ENCODE measurements at places on chromosomes 6 and 20.

- no peak for DNase-seq
Measured at GRCh38 chr20:10423735-10424134, 10.3 kb downstream of the MKKS start.

- DNase-seq = no peak
Measured at GRCh38 chr20:6857927-6858326, 90.4 kb downstream of the BMP2 start.

- DNase-seq = peak; percentile 88
Measured at GRCh38 chr20:31547017-31547675, 32.9 kb downstream of the HM13 start.

DNA sequence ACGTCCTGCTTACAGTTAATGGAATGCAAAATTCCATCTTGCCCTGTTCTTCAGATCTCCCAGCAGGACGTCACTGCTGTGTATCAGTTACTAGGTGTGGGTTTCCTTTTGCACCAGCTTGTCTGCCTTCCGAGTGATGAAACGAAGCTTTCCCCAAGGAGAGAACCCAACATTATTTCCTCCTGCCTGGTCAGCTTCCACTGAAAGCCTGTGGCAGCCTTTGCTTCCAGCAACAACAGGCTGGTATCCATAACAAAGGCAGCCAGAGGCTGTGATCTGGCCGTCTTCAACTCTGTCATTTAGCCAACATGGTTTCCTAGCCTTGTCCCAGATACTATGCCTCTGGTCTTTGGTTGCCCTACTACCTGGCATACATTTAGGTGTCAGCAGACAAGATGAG, 78.9 kb upstream of the HEY2 start:
- no peak for DNase-seq

GRCh38 chr20:46811224-46812084, 83.2 kb upstream of the EYA2 start:
- DNase-seq = no peak

DNA sequence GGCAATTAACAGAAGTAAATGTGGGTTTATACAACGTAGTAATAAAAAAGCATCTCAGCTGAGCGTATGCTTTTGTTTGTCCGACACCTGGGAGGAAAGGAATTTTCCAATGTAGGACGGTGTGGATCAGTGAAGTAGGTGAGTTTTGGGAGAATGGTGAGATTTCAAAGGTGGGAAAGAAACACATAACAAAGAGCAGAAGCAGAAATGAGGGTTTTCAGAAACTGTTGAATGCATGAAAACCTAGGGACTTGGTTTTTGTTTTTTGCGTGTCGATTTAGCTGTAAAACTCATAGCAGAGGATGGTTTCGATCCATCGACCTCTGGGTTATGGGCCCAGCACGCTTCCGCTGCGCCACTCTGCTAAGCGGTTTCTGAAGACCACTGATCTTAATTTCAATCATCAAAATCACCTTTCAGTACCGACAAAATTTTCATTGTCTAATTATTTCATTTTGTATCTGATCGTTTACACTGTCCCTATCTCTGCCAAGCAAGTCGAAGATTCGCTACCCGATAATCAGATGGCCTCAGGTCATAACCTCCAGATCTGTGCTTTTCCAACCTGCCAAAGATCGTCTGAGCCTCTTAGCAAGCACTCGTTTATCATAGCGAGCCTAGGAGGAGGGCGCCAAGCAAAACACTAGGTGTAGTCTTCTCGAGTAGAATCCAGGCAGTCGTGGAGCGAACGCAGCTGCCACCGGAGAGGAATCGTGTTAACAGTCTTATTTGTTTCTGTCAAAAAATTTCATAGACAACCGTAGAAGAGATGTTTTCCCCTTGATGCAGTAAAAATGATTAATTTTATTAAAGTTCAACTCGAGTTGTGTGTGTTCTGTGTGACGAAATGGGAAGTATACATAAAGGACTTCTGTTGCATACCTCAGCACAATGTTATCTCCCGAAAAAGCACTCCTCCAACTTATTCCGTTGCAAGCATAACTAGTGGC, 20.9 kb upstream of the POM121L2 start:
- no peak for DNase-seq

- no peak for DNase-seq
Measured at GRCh38 chr6:30885481-30885998, 1.2 kb downstream of the DDR1 start.

GRCh38 chr6:122780114-122780513, 598 bp downstream of the FABP7 start:
- no peak for DNase-seq

GRCh38 chr6:81608776-81609175, 143.7 kb downstream of the TENT5A start:
- no peak for DNase-seq

DNA sequence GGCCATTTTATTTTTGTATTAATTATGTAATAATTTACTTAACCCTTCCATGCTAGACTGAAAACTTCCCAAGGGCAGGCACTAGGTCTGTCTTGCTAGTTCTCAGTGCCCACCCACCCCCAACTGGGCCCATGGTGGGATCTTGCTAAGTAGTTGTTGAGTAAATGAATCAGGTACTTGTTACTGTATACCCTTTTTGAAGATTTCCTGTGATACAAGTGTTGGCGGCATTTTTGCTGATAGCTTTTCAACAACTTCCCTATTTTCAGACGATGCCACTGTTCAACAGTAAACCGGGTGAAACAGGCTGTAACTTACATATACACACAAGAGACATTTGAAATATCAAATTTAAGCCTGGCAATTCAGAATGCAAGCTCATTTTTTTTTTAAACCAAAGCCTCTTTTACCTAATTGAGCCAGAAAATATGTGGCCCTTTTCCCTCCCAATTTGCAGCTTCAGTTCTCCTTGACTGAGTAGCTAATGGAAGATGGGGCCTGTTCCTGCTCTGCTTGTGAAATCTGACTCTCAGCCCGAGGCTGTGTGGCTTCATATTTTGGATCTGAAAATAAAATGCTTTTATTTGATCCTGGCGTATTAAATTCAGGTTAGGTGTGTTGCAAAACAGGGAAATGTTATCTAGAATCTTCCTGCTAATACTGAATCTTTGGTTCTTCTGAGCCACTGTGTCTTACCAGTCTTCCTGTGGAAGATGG, 288.3 kb downstream of the NRN1 start:
- no peak for DNase-seq

- no peak for DNase-seq
Measured at GRCh38 chr20:59850018-59850641, 83.3 kb downstream of the SYCP2 start.

- DNase-seq = no peak
Measured at GRCh38 chr20:46202766-46203509, 84.8 kb downstream of the CD40 start.

GRCh38 chr6:37029249-37029971, 24.0 kb downstream of the FGD2 start:
- peak; percentile 59 for DNase-seq

- peak; percentile 15 for DNase-seq
Measured at GRCh38 chr6:100968949-100969348, 87.8 kb upstream of the ASCC3 start.

GRCh38 chr20:38926934-38927616, 858 bp downstream of the FAM83D start:
- peak; percentile 54 for DNase-seq

DNA sequence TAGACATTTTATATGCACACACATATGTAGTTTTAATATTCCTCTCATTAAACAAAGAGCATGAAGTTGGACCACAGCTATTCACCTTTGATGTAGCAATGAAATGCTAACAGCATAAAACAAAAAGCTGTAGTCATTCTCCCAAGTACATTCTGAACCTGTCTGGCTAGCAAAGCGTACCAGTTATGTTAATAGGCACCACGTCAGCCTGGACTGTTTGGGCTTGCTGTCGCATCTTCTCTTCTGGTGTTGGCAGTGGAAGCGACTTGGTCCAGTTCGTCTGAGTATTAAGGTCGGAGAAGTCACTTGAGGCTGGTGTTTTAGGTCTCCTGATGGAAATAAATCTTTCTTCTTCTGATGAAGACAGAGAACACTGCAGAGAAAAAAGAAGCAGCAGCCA, 42.8 kb downstream of the HEBP2 start:
- no peak for DNase-seq

- DNase-seq = no peak
Measured at GRCh38 chr6:44496665-44497369, 109.3 kb downstream of the CDC5L start.

GRCh38 chr6:32816746-32817204, at the start of gene HLA-DOB:
Gene HLA-DOB, minus strand, starts transcription at chr6:32817002. Its CDS starts 51 bp downstream, at chr6:32816951.
- DNase-seq = no peak

GRCh38 chr6:110307368-110307767, 50.8 kb downstream of the METTL24 start:
- DNase-seq = no peak

GRCh38 chr6:141677598-141678211, 455.0 kb upstream of the GJE1 start:
- DNase-seq = no peak

DNA sequence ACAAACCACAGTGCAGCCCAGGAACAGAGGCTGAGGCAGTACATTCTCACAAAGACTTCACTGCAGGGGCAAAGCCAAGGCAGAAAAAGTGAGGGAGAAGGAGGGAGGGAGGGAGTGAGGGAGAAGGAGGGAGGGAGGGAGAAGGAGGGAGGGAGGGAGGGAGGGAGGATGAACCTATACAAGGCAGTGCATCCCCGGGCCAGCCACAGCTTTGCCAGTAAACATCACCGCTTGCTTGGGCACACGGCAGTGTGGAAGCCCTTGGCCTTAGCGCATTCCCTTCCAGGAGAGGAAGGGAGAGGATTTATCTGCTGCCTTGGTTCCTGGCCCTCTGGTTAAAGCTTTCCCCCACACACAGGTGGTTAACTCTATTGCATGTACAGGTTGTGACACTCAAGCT, 234.0 kb downstream of the PTPRT start:
- DNase-seq = peak; percentile 5

DNA sequence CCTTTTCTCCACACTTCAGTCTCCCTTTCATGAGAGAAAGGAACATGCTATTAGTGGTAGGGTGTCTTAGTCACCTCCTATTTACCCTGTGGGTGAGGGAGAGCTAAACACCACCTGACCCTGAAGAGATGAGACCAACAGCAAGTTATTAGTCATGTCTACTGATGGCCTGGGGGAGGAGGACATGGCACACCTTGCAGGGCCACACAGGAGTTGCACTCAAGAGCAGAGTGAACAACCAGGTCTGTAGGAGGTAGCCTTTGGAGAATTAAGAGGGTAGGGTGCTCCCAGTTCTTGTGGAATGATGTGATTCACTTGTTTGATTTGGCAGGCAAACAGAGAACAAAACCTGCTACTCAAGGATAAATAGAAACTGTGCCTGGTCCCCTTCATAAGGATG, 82.7 kb upstream of the FABP7 start:
- DNase-seq = no peak

GRCh38 chr6:35955970-35956369, 35.1 kb upstream of the SRPK1 start:
- peak; percentile 13 for DNase-seq

GRCh38 chr6:73854998-73855718, 159.2 kb downstream of the CD109 start:
- no peak for DNase-seq

GRCh38 chr20:6053064-6053775, 640 bp downstream of the LRRN4 start:
- no peak for DNase-seq

Measured in DND-41 (cell line).